ENCODE measurements at places on chromosomes 6 and 20.

DNA sequence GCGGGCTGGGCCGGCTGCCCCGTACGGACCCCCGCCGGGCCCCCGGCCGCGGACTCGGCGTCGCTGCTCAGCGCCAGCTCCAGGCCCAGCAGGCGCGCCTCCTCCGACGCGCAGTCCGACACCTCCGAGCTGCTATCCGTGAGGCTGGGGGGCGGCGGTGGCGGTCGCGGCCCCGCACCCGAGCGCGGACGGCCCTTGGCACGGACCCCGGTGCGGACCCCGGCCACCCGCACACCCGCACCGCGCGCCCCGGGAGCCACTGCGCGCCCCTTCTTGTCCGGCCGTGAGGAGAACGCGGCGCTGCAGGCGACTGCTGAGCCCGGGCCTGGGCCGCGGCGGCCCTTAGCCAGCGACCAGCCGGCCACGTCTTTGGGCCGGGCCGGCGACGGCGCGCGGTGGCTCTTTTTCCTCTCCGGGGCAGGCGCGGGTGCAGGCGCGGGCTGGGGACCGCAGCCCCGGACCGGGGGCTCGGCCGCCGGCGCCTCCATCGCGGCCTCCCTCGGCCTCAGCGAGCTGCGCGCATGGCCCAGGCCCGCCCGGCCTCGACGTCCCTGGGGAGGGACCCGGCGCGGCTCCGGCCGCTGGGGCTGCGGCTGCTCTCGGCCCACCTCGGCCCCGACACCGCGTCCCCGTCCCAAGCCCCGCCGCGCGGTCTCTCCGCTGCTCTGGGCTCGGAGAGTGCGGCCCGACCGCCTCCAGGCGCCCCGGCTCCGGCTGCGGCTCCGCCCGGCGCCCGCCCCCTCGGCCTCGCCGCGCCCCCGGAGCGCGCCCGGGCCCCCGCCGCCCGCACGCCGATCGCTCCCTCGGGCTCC, 12.9 kb upstream of the TLDC2 start:
- no peak for DNase-seq

- DNase-seq: peak; percentile 22
These were observed 336 bp upstream of the LY6G5C start for GRCh38 chr6:31681135-31681671.

DNA sequence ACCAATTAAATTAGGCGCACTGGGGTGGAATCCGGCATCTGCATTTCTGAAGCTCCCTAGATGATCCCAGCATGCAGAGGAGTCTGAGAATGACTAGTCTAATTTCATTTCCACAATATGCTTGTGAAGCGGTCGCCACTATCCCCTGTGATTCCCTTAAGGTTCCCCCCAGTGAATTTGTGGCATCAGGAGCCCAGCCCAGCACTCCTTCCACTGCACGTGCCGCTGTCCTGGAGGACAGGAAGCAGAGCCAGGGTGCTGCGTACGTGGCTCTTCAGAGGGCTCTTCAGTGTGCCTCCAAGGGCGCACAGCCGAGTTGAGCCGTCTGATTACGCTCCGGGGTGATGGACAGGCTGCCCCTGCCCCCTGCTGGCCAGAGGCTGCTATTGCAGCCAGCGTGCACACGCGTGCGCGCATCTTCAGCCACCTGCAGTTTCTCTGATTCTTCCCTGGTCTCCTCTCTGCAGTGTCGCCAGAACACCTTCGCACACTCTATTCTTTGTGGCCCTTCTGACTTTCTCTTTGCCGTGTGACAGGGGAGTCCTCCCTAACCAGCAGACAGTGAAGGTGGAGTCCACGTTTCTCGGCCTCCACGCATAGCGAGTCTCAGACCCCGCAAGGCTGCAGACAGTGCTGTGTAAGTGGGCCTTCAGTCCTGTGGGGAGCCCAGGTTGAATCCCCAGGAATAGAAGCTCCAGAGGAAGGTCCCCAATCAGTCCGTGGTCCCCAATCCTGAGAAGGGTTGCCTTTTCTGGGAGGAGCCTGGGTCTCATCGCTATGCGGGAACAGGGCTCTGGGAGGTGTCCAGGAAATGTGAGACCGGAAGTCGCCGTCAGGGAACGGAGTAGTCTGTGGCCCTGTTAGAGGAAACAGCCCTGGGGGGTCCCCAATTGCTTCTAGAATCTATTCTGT, 16.5 kb upstream of the NCR2 start:
- peak; percentile 81 for DNase-seq

GRCh38 chr6:2714111-2714895, 36.4 kb downstream of the MYLK4 start:
- no peak for DNase-seq

DNA sequence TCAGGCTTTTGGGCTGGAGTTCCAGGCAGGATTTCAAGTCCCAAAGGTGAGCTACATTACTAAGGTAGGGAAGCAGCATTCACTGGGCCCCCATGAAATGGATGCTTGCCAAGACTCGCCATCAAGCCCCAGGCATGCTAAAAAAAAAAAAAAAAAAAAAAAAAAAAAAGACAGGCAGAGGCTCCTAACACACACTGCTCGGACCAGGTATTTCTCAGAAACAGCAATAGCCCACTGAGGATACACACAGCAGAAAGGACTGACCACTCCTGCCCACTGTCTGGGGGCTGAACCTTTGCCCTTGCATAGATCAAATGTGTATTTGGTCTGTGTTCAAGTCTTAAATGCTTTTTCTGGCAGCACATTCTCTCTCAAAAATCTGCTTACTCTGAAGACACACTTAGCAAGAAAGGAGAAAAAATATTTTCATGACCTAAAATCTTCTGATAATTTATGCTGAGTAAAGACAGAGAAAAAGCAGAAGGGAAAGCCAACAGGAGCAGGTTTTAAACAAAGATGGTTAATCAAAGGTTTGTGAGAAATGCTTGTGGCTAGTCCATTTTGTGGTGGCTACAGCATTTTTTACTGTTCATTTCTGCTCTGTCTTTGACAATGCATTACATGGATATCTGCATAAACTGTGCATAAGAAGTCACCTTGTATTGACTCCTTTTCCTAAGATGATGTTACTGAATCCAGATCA, 37.9 kb upstream of the BEND6 start:
- DNase-seq: no peak

DNA sequence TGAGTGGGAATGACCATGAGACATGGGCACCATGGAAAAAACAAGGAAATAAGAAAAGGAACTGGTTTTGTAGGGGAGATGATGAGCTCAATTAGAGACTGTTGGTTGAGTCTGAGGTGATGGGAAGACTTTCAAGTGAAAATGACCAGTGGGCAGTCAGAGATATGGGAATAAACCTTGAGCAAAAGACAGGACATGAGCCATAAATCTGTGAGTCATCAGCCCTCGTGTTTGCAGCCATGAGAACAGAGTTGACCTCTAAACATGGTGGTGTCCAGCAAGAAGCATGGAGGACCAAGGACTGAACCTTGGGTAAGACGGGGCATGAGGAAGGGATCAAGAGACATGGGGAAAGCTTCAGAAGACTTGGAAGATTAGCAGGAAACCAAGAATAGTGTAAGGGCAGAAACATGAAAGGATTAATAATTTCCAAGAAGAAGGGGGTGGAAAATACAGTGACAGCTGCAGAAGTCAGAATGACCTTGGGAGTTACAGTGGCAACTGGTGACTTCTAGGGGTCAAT, 280.6 kb upstream of the PRDM1 start:
- no peak for DNase-seq

GRCh38 chr6:49855221-49855620, 11.1 kb downstream of the CRISP1 start:
- no peak for DNase-seq
